ENCODE measurements at places on chromosomes 2 and 18.

DNA sequence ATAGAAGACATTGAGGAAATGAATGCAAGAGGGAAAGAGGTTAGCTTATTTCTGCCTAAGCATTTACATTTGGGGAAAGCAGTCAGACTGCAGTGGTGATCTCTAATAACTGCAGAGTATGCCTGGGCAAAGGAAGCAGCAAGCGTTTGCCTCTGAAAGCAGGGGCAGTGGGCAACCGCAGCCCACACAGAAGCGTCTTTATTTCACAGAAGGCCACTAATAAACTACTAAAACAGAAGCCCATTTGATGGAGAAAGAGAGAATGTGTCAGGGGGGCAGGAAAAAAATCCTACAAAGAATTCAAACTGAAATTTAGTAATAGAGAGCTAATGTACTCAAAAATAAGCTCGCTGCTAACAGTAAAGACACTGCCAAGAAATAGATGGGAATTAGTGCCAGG, 53.1 kb downstream of the LRRTM4 start:
- no peak for DNase-seq

- no peak for DNase-seq
These were observed 564.6 kb upstream of the PKDCC start for GRCh38 chr2:41483226-41483625.

DNA sequence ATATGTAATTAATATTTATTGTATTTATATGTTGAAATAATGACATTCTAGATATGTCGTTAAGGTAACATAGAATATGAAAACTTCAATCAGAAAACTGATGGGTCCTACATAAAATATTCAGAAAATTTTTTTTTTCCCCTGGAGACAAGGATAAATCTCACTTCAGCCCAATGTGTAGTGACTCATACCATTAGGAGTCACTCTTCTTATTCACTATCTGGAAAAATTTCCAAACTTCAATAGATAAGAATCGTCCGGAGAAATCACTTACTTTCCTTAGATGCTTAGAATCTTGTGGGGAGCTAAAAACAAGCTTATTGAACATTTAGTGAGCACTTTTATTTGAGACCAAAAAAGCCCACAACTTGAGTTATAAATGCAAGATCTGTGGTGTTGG, 4.6 kb downstream of the SERPINB13 start:
- DNase-seq: no peak

DNA sequence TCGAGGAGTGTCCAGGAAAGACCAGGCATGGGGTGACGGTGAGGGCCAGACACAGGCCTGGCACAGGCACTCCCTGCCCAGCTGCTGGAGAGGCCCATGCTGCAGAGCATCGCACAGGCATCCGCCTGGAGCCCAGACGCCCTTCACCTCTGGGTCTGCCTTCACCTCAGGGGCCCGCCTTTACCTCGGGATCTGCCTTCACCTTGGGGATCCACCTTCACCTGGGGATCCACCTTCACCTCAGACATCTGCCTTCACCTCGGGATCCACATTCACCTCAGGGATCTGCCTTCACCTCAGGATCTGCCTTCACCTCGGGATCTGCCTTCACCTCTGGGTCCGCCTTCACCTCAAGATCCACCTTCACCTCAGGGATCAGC, 7.7 kb downstream of the KIF1A start:
- no peak for DNase-seq

- DNase-seq: no peak
These were observed 2.3 kb downstream of the CETN1 start for GRCh38 chr18:582465-582864.

DNA sequence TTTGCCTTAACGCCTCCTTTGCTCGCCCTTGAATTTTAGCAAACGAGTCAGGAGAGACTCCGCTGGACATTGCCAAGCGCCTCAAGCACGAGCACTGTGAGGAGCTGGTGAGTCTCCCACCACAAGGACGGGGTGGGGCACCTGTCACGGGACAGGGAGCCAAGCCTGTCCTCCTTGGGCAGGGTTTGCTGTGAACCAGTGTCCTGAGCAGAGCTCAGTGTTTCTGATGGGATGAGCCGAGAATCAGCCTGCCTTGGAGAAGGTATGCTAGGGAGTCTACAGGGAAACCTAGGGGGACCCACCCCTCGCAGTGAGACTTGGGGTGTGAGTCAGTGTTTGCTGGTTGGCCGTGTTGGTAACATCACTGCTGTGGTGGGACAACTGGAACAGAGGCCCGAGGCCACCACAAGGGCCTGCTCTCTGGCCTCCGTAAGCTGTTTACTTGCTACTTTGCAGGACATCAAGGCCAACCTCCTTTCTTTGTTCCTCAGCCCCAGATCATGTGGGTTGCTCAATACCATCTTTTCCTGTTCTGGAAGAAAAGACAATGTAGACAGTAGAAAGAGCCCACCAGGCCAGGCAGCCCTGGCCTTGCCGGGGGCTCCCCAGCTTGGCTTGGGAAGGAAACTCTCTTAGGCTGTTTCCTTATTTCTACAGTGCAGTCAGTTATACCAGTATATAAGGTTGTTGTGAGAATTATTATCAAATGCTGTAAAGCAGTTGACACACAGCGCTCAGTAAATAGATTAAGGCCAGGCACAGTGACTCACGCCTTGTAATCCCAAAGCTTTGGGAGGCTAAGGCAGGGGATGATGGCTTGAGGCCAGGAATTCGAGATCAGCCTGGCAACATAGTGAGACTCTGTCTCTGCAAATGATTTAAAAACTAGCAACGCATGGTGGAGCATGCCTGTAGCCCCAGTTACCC, 42.4 kb downstream of the ITGB1BP1 start:
- DNase-seq: peak; percentile 95

DNA sequence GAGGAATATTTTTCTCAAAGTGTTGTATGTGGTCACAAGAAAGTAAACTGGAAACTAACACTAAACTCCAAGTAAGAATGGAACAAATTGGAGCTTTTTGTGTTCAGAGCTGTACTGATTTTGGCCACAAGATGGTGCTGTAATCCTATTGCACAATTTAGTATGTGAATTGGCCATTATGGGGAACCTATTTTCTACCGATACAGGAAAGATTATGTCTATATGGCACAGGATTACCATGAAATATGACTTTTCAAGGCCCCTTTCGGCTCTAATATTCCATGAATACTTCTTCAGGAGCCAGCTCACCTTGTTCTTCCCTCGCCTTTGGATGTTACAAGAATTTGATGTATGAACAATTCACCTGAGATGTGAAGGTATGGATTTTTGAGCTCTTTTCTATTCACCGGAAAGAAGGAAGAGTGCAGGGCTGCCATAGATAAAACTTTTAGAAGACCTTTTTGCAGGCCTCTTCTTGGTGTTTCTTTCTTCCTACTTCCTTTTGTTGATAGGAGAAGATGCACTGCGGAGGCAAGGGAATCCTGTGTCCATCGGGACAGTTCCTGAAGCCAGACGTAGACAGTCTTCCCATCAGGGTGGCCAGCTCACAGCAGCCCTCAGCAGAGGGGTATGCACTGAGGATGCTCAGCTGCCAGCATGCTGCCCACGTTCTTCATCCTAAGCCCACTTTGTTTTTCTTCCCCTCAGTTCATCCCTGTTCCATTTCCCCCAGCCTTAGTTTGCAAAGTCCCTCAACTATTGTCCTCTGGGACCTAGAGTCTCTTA, 13.3 kb downstream of the MRPL44 start:
- peak; percentile 48 for DNase-seq

DNA sequence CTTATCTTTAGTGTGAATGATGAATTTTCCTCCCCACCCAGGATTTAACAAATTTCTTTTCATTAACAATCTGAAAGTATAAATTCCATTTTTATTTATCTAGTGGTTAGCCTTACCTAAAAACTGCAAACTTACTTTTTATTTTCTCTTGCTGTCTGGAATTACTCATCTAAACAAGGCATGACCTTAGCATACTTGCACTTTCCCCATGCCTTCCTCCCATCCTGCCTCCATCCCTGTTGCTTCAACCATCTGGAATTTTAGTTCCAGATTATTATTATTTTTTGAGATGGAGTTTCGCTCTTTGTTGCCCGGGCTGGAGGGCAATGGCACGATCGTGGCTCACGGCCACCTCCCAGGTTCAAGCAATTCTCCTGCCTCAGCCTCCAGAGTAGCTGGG, 35.6 kb downstream of the GDF7 start:
- no peak for DNase-seq

GRCh38 chr2:76639171-76639680, 883.0 kb downstream of the LRRTM4 start:
- DNase-seq: no peak

DNA sequence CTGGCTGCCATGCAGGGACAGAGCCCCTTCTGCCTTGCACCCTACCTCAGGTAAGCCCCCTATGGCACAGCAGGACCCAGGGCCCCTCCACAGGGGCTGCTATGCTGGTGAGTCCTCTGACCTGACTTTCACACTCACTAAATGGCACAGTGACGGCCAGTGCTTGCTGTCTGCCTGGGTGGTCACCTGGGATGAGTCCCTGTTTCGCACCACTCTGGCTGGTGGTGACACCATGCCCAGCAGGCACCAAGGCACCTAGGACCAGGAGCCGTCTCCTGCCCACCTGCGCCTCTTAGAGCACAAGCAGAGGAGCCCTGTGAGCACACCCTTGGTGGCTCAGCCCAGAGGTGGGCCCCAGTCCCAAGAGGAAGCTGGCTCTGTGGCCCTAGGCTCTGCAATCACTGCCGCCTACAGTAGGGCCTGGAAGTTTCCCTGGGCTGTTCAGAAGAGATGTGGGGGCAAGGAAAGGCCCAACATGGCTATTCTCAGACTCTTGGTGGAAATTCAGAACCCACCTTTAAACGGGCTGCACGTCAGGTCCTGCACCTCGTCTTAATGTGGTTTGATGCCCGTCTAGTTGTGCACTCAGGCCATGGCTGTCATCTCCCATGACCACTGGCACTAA, 96.0 kb downstream of the PLB1 start:
- no peak for DNase-seq

DNA sequence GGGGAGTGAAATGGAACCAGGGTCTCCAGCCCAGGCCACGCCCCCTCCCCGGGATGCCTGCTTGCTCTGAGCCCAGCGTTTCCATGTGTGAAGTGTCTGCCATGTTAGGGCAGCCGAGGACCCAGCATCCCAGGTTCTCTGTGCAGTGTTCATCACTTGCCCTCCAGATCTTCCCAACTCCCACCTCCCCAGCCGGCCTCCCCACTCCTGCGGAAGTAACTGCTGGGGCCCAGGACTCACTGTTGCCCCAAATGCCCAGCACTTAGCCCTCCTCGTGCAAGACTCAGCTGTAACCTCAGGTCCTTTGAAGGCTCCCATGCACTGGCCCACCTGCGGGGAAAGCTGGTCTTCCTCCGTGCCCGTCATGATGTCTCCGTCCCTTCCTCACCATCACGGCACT, 9.7 kb upstream of the PXDN start:
- DNase-seq: no peak

DNA sequence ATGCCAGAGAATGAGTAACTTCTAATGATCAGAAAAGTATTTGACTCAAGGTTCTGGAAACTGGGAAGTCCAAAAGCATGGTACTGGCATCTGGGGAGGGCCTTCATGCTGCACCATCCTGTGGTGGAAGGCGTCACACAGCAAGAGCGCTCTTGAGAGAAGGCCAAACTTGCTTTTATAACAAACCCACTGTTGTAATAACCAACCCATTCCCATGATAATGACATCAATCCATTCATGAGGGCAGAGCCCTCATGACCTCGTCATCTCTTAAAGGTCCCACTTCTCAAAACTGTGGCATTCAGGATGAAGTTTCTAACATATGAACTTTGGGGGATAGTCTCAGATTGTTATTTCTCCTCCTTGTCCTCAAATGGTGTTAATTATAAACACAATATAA, 67.8 kb downstream of the COA5 start:
- DNase-seq: no peak

DNA sequence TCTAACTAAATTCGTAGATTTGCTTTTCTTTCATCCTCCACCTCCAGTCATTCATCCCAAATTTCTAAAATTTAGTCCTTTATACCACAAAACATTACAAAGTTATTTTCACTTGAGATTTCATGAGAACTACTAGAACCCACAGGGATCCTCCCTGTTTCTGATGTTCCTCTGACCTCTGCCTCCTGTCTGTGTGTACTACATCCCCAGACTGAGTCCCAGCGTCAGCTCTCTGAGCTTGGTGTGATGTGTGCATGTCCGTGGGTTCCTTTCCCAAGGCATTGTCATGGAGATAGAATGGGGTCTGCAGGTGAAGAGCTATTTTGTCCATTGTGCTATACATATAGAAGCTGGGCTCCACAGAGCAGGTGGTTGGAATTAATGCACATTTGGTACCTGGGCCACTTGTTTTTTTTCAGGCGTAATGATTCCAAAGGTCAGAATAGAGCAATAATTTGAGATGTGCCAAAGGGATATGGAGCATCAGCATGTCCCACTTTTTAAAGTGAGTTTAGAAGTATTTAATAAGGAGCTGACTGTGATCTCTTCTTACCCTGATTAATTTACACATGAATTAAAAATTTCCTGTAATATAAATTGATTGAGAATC, 151.2 kb upstream of the BOD1L2 start:
- no peak for DNase-seq

DNA sequence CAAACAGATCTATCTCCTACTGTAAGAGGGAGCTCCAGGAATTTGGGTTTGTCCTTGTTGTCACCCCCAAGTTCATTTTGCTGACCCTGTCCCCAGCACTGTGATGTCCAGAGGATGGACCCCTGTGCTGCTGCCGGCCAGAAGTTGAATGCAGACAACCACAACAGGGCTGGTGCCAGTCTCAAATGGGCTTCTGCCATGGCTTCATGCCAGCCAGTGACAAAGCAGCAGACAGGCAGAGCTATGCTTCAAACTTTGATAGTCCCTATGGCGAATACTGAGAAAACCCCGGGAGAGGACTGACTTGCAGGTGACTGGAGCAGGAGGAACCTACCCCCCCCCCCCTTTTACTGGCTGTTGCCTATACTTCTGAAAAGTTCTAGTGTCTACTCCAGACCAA, 3.2 kb downstream of the SMAD7 start:
- no peak for DNase-seq

DNA sequence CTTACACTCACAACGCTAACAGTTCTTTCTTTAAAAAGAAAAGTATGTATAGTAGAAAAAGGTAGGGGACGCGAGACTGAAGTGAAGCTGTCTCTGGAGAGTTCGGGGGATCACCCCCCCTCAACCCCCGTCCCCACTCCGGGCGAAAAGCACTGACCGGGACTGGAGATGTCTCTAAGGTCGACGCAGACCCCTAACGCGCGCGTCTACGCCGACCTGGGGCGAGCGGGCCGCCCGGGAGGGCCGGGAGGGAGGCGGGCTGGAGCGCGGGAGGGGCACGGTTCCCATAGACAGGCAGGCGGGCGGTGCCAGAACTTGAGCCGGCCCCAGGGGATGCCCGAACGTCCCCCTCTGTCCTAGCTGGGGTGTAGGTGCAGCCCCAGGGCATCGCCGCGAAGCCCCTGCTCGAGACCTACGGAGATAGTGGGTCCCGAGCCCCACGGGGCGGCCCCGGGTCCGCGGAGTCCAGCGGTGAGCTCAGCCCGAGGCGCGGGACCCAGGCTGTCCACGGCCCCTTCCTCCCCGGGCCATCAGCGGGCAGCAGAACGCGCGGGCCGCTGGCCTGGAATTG, 82.2 kb downstream of the CHRNA1 start:
- DNase-seq: peak; percentile 11

GRCh38 chr2:216029416-216030129, 16.2 kb upstream of the MREG start:
- DNase-seq: peak; percentile 25

- DNase-seq: no peak
These were observed 204.6 kb downstream of the RAB3GAP1 start for GRCh38 chr2:135256531-135257260.

GRCh38 chr2:124320051-124320688, 295.1 kb downstream of the CNTNAP5 start:
- no peak for DNase-seq

- DNase-seq: peak; percentile 50
These were observed 57.6 kb downstream of the ITGB6 start for GRCh38 chr2:160142472-160142871.

All from A172 (cell line).